IPS DF 6.9 (cell line): ENCODE measurements at places on chromosomes 4 and X.

- no peak for DNase-seq
Observed at GRCh38 chr4:25862411-25863346, at the start of gene SEL1L3. SEL1L3 (minus strand) TSS chr4:25862988; CDS start chr4:25862836, 152 bp downstream.

DNA sequence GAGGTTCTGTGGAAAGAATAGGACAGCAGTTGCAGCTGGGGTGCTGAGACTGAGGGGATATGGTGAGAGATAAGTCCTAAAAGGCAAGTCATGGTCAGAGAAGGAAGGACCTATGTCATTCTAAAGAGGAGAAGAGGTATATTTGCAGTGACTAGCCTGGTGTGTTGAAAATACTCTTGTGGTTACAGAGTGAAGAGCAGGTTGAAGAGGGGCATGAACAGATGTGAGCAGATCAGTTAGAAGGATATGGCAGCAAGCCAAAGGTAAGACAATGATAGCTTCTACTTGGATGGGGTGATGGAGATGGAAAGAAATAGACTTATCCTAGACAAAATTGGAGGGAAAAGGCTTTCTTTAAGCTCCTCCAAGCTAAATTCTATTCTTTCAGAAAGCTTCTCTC is 469.8 kb upstream of the CPEB2 start:
- DNase-seq: no peak

DNA sequence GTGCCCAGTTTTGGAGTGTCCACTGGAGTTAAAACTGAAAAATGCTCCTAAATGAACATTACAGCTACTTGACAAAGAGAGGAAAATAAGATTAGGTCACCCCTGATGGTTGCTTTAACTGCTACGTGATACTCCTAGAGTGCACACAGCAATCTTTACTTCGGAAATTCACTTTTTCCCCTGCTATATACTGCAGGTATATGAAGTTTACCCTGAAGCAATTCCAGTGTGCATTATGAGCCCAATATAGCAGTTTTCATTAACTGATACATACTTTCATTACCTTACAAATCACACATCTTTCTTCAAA is 773 bp upstream of the ZNF827 start:
- no peak for DNase-seq

DNA sequence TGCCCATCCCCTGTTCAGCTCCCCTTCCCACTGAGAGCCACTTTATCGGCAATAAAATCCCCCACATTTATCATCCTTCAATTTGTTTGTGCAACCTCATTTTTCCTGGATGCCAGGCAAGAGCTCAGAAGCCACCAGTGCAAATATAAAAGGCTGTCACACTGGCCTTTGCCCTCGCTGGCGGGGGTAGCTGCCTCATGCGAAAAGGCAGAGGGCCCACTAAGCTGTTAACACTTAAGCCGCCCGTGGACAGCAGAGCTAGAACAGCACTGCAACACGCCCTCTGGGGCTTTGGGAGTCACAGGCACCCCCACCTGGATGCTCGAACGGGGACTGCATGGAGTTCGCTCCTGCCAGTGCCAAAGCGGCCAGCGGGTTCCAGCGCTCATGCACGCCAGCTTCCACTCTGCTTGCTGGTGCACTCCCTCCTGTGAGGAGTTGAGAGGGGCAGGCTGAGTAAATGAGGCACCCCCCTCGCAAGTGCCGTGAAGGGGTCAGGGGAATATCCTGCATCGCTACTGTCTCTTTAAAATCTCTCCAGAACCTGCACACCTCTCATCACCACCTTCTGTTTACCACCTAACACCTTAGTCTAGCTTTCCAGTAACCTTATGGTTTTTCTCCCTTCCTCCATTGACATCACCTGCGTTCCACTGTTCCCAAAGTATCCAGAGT is 99.5 kb downstream of the SORBS2 start:
- DNase-seq: no peak
